Right kidney (tissue), 9 donors: ENCODE measurements at places on chromosomes 11 and 22.

DNA sequence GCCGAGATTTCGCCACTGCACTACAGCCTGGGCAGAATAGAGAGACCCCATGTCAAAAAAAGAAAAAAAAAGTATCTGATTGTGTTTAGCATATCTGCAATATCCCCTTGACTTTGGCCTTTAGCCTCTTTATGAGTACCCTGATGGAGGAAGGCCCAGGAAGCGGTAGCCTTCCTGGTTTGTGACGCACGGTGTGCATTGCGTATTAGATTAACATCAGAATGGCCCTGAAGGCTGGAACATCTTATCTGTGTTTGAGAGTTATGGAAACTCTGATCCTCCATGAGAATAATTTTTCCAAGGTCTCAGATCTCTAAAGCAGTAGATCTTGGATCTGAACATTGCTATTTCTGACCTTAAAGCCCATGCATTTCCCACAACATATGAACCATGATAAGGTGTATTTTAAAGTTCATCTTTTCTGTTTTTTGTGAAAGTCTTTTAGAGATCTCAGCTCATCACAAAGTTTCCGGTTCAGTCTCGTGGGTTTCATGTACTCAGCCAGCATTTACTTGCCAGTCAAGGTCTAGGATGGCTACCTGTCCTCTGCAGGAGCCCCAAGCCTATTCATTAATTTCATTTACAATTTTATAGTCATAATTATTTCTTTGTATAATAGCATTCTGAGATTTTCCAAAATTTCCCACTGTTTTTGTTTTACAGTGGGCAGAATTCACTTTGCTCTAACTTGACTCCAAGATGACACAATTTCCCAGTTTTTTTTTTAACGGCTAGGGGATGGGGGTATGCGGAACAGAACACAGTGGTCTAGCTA lies 605 bp upstream of the FDX1 start:
- DNase-seq: no peak

DNA sequence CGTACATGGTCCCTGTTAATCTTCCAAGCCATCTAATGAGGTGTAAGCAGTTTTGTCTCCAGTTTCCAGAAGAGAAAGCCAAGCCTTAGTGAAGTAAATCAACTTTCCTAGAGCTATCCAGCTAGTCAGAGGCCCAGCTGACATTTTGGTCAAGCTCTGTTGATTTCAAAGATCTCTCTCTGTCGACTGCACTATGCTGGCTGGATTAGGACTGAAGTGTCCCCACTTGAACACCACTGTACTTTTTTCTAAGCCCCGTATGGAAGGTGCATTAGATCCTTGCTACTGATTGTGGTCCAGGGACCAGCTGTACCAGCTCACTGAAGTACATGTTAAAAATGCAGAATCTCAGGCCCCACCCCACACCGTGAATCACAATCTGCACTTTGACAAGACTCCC lies 176.5 kb upstream of the NAV2 start:
- DNase-seq: no peak

DNA sequence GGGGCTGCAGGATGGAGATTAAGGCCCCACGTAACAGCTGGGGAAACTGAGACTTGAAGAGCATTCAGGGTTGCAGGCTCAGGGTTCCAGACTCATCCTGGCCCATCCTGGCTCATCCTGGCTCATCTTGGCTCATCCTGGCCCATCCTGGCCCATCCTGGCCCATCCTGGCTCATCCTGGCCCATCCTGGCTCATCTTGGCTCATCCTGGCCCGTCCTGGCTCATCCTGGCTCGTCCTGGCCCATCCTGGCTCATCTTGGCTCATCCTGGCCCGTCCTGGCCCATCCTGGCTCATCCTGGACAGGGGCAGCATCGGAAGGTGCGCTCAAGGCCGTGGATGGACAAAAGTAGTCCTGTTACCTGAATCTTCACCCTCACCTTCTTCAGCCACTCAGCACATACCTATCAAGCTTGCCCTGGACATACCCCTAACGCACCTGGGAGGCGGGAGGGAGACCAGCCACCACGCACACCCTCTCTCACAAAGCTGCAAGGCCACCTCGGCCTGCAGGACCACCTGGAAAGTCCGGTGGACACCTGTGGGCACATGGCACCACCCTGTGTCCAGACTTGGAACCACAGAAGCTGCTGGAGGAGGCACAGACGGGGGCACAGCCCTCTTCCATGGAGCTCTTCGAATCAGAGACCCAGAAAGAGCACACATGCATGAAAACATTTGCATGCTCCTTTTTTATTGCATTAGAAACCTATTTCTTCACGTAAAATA lies 20.3 kb upstream of the NLRP6 start:
- no peak for DNase-seq

DNA sequence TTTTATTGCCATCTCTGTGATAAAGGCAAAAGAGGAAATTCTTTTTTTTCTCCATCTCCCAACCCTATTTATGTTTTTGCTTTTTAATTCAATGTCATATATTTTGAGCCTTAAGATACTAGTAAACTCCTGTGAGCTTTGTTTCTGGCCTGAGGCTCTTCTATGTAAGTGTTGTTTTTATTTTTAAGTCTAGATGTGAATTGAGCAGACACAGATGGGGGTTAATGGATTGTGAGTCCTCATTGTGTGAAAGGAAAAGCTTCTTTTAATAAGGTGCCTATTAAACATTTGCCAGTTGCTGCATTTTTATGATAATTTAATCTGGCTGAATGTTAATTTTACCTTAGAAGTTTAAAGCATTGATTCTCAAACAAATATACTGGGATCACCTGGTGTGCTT lies 2337.9 kb upstream of the RAG2 start:
- no peak for DNase-seq

GRCh38 chr11:23644443-23644842 lies 784.2 kb upstream of the CCDC179 start:
- DNase-seq: no peak

DNA sequence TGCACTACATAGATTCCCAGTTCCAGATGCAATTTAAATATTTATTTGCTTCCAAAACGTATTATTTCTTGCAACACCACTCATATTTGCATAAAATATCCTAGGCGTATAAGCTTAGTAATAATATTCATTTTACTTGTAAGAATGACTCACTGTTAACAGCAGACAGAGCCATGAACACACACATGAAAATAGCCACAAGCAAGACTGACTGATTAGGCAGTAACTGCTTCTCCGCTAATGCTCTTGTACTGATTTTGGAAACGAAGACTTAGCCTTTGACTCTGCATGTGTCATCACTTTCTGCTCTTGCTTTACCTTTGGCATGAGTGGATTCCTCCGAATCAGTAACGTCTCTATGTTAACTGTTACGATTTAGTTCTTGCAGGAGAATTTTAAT lies 6.0 kb downstream of the OR10Q1 start:
- DNase-seq: no peak

GRCh38 chr11:1235306-1235900 lies 12.5 kb downstream of the MUC5B start:
- DNase-seq: no peak

DNA sequence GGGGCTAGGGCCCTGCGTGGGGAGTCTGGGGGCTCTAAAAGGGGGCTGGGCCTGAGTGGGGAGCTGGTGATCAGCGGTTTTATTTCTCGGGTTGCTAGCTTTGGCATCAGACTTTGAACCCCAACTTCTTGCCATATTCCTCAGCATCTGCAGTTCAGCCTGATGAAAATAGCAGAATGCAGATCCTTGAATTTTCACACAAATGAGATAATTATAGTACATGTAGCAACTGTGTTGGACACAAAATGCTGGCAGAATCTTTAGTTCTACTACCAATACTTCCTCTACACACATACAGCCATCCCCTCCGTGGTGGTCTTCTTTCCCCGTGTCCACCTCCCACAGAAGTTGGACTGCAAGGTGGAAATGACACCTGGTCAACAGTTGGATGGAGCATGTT lies 1.5 kb downstream of the ZC3H7B start:
- DNase-seq: no peak

DNA sequence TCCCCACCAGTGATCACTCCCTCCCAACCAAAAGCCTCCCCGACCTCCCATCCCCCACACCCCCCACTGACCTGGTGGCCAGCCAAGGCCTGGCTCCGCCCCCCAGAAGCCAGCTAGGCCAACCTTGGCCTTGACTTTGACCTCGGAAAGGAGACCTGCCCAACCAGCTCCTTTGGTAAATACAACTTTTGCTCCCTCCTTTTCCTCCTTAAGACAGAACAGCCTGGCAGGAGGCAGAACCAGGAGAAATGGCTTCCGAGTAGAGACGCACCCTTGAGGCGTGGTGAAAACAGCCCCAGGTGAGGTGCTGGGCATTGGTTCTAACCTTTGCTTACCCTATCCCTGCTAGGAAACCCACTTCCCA lies 27.0 kb downstream of the PLEKHA7 start:
- DNase-seq: no peak

GRCh38 chr11:57335343-57336110 lies at the start of gene SSRP1:
SSRP1 (minus strand) TSS chr11:57335892; CDS start chr11:57335121, 771 bp downstream.
- peak; percentile 74 for DNase-seq

GRCh38 chr11:67048515-67049130 lies 8.0 kb upstream of the RHOD start:
- DNase-seq: no peak

DNA sequence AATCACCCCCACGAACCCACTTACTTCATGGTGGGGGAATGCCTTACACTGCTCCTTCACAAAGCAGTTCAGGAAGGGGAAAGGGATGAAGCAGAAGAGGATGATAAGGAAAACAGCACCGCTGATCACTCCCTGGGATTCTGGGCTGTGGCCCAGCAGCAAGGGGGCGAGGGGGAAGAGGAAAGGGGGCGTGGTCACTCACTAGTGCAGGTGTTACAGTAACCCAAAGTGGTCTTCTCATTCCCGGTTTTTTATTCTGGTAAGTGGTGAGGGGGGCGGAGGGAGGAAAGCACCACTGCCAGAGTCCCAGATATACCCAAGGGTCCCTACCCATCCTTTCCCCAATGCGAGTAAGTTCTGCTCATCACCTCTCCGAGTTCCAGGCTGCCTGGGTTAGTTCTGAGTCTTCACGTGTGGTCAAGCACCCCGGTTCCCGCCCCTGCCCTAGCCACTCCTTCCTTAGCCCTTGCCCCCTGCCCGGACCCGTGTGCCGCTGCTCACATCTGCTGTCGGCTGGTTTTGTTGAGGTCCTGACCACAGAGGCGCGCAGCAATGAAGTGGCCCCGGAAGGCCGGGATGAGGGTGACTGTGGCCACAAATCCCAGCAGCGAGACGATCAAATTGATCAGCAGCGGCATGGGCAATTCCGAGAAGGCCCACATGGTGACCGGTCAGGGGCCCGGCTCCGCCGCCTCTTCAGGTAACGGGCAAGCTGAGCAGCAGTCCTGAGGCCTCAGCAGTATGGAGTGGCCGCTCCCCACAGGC lies 477 bp downstream of the DPAGT1 start:
- no peak for DNase-seq

DNA sequence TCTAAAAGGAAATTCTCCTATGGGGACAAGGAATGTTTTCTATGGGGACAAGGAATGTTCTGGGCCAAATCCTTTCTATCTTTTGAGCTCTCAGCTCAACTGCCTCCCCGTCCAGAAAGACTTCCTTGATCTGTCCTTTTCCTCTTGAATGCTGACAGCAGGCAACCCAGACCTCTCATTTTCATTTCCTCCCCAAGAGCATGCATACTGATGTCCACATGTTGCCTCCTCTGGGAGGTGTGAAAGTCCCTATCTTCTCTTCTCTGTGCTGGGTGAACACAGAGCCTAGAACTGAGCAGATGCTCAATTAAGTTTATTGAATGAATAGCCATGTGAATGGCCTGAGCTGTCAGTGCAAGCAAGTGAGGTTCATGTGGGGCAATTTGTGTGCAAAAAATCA lies 331.9 kb upstream of the NARS2 start:
- no peak for DNase-seq

DNA sequence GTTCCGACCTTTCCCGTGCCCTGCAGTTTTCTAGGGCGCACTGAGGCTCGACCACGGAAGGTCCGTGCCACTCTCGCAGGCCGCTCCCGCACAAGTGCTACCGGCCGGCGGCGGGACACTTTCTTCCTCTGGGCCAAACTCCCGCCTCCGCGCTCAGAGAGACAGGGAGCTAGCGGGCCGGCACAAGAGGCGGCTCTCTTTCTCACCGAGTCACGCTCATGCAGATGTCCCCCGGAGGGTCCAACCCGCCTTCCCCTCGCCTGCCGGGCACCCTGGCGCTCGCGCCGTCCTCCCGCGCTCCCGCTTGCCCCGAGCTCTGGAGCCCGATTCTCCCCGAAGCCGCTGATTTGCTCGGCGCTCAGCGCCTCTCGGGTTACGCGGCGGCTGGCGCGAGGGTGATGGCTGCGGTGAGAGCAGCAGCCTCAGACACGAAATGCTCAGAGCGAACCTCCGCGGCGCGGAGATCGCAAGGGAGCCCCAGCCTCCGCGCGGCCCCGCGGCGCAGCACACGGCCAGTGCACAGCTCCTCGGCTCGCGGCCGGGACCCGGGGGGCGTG lies 1.0 kb downstream of the LMO1 start:
- DNase-seq: peak; percentile 77

DNA sequence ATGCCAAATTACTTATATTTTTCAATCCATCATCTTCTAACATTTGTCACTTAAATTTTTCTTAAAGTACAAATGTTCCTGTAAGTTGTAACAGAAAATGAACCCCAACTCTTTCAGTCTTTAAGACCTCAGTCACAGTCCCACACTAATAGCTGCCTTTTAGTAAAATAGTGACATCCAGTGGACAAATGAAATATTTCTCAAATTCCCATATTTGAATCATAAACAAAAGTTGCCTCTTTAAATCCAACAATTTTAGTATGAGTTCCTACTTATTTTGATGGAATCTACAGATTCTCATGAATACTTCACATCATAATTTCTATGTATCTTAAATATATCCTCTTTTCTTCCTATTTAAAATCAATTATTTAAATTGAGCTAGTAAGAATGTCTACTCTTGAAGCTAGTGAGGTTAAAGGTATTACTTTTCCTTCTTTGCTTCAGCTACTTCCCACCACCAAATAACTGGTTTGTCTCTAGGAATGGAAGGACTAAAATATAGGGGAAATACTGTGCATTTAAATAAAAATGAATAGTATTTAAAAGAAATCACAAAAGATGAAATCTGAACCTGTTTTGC lies 9.2 kb downstream of the LIN7C start:
- DNase-seq: no peak

- peak; percentile 21 for DNase-seq
Observed at GRCh38 chr11:86802601-86803051, 2.3 kb downstream of the PRSS23 start.

GRCh38 chr11:78032090-78032489 lies 9.0 kb upstream of the KCTD14 start:
- no peak for DNase-seq

GRCh38 chr11:115217726-115218311 lies 286.4 kb downstream of the CADM1 start:
- no peak for DNase-seq
